ENCODE measurements at places on chromosomes 5 and 9.

DNA sequence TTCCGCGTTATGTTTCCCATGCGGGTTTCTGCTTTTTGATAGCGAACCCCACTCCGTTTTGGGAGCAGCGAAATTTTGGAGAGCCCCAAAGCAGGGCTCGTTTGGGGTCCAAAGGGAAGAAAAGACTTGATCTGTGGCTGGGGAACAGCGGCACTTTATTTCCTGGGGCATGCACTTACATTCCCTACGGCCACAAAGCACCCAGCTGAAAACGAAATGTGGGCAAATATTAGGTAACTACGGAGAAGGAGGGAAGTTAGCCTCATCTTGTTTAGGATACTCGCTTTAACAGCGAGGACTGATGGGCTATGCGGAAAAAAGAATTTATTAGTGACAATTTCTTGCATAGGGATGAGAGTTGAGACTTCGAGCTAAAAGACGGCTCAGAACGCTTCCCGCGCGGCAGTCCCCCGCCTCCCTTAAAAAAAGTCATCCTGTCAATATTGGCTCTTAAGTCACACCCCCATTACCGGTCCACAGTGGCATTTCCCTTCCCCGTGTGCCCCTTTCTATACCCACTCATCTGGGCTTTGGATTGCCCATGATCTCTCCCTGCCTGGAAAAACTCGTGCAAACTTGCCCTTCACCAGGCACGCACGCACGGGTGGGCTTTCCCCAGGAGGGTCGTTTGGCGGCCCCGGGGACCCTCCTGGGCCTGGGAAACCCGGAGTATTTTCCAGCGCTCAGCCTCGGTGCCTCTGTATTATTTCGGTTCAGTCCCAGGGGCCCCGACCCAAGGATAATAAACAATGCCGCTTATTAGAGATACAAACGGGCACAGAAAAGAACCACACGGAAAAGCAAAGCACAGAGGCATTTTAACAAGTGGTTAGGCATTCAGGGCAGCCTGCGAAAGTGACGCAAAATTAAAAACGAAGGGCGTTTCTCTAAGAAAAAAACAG is 35.8 kb upstream of the NFIB start:
- no peak for DNase-seq

DNA sequence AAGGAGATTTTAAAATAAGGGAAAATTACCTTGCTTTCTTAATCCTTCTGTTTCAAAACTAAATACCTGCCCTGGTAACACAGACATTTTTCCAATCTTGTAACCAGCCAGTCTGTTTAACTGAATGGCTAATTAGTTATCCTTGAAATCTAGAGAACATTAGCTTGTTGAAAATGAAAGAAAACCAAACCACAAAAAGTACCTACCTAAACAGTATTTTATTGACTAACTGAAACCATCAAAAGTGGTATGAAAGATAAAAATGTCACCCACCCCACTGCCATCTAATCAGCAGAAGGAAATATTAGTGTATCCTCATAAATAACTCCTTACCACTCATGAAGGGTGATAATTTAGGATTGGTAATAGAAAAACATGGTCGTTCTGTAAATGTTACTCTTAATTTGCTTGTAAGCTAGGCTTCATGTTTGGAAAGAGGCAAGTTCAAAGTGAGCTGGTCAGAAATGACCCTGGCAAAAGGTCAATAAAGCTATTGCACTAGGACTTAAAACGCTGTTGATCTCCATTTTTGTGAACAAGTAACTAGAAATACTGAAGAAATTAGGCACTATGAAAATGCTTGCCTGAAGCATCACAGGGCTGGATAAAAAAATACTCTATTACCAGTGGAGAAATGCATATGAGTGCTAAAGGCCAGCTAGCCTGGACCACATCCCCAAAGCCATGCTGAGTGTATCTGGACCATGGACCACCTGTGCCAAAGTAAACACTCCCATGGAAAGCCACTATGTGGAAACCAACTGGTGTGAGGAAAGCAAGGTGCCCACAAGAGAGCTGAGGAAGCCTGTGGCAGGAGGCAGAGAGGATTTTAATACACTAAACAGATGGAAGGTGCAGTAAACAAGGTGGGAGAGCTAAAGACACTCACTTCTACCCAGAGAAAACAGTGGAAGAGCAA is 8.4 kb downstream of the SEMA5A start:
- no peak for DNase-seq

DNA sequence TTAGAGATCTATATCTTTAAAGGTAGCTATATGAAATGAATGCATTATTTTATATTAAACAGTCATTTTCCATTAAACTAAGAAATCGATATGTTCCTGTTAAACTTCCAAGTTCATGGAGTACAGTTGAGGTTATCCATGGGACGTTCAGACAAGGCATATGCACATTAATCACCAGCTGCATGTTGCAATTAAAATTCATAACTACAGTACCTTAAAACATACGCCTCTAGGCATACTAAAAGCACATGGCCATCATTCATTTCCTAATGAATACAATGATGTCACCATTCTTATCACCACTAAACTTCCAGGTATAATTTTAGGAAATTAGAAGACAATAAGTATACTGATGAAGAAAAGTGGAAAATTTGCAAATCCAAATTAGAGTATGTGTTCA is 174.3 kb downstream of the CDH12 start:
- no peak for DNase-seq

DNA sequence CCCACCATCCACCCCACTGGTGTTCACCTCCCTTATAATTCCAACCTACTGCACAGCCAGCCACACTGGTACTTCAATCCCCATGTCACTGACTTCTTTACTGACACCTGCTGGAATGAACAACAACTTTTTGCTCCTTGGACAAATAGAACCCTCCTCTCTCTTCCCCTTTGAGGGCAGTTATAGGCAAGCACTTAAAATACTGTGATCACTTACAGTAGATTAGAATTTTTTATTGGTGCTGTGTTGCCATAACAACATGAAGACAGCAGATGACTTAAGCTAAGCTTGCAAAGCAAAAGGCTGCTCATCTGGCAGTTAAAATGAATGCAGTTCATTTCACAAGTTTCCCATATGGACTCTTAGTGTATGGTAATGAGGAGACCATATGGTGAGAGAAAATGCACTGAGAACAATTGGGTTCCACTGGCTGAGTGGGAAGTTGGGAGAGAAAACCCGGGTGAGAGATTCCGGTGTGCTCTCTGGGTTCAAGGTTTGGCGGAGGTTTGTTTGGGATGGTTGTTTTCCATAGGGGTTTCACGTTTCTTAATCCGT is 374.3 kb downstream of the EBF1 start:
- no peak for DNase-seq

DNA sequence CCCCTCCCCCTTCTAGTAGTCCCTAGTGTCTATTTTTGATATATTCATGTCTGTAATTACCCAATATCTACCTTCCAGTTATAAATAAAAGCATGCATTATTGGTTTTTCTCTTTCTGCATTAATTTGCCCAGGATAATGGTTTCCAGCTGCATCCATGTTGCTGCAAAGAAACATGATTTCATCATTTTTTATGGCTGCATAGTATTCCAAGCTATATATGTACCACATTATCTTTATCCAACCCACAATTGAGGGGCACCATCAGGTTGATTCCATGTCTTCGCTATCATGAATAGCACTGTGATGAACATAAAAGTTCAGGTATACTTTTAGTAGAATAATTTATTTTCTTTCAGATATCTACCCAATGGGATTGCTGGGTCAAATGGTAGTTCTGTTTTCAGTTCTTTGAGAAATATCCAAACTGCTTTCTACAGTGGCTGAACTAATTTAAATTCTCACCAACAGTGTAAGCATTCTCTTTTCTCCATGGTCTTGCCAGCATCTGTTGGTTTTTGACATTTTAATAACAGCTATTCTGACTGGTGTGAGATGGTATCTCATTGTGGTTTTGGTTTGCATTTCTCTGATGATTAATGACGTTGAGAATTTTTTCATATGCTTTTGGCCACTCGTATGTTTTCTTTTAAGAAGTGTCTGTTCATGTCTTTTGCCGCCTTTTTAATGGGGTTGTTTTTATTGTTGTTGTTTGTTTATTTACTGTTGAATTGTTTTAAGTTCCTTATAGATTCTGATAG is 746.1 kb upstream of the MEF2C start:
- DNase-seq = no peak

GRCh38 chr5:14298126-14298847 is 155.1 kb downstream of the TRIO start:
- DNase-seq = no peak

DNA sequence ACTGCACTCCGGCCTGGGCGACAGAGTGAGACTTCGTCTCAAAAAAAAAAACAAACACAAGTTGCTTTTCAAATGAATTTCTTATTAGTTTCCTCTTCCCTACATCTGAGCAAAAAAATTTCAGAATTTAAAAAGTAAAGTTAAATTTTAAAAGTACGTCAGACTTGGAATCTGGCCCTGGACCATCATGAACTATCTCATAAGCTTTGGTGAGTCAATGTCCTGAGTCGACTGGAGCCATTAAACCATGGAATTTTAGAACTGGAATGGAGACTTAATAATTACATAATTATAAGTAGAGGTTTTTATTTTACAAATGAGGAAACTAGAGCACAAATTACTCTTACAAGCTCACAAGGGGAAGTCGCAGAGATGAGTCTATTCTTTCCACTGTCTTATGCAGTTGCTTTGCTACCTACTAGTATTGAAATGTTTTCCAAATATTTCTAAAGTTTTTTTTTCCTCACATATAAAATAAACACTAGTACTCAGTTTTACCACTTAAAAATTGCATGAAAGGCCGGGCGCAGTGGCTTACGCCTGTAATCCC is 98.0 kb upstream of the ZNF608 start:
- DNase-seq = no peak

DNA sequence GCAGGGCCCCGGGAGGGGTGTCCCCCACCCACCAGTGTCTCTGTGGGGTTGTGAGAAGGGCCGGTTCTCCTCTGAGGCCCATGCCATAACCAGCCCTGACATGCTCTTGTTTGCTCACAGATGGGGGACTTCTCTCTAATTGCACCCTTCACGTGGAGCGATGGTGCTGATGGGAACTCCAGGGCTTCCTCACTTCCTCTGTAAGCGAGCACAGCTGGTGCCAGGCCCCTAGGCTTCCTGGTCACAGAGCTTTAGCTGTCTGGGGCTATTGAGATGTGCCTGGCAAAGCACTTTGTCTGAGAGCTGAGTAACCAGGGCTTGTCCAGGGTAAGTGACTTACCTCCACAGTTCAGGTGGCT is 36.4 kb downstream of the PHF2 start:
- no peak for DNase-seq

DNA sequence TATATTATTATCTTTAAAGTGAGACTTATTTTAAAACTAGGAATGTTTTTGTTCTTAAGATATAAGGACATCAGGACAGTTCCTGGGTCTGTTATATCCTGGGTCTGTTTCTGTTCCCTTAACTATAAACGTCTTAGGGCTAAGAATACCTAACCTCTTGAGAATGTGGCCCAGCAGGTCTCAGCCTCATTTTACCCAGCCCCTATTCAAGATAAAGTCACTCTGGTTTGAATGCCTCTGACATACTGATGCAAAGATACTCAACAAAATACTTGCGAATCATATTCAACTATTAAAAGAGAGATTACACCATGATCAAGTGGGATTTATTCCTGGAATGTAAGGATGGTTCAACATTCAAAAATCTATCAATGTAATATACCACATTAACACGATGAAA is 51.0 kb downstream of the STK10 start:
- DNase-seq = no peak

GRCh38 chr5:169424279-169424655 is 123.3 kb upstream of the SLIT3 start:
- no peak for DNase-seq

GRCh38 chr9:126915281-126915816 is 767 bp downstream of the RALGPS1 start:
- DNase-seq = no peak

DNA sequence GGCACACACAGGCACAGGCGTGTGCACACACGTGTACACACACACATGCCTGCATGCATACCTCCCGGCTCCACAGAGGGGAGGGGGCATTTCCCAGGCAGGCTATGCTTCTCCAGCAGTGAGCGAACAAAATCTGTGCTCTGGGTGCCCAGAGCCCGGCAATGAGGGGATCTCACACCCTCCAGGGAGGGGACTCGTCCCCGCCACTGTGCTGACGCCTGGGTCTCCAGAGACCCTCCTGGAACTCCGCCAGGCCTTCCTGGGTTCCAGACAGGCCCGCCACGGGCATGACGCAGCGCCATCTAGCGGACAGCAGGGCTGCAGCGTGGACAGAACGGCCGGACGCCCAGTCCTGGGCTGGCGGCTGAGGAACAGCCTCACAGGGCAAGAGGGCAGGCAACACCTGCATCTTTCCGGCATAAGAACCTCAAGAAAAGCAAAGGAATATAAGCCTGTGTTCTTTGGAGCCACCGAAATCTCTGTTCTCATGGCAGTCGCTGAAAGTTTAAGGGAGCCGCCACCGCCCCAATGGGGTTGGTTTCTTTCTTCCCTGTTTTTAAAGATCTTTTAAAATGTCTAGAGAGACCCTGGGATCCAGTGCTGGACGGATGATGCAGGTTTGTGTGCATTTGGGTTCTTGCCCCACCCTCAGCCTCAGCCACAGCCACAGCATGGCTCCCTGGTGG is 135.6 kb upstream of the PPP1R26 start:
- no peak for DNase-seq

DNA sequence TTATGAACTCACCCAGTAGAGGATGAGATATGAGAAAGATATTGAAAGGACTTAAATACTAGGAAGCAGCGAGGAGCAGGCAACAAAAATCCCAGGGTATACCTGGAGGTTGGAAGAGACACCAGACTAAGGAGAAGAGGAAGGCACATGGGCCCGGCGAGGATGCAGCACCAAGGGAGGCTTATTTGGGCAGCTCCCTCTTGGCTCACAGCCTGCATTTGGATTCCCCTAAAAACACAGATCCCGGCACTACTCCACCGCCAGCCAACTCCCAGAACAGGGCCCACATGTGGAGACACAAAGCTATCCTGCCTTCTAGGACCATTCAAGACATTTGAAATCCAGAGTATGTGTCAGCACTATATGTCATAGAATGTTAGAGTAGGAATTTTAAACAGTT is 199.8 kb upstream of the FBXL7 start:
- no peak for DNase-seq

- DNase-seq = no peak
Observed at GRCh38 chr9:16386007-16386826, 484.3 kb downstream of the BNC2 start.

GRCh38 chr9:81092057-81092456 is 597.3 kb downstream of the TLE1 start:
- DNase-seq = no peak

DNA sequence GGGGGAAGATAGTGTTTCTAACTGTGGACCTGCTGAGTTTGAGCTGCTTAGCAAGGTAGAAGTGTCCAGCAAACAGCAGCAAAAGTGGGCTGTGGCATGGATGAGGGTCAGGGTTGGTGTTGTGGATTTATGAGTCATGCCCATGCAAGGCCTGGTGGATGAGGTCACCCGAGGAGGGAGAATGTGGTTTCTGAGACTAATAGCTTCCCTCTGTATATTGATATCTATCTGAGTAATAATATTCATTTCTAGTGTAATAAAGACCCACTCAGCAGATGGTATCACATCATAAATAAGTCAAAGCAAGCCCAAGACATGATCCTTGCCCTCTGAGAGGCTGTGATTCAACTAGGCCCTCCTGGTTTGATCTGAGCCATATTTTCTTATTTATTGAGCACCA is 597.8 kb upstream of the CLINT1 start:
- peak; percentile 76 for DNase-seq

Measured in T1000 (cell line).